ENCODE measurements at places on chromosomes 13 and 19.

DNA sequence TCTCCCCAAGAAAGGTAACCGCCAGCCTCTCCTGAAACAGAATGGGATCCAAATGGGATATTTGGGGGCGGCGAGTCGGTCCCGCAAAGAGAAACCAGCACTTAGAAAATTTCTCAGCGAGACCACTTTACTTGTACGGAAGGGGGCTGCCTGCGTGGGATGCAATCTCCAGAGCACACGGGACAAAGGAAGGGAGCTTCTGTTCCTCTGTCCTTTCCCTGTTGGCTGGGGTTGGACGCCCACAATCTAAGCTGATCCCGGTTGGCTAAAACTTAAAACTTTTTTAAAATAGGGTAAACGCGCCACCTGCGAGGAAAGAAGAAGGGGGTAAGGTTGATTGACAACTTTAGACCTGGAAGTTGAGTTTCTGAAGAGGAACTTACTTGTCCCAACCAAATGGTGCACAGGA, 826 bp upstream of the BSG start:
- ATAC-seq = no peak

- ATAC-seq = no peak
These were observed 199.3 kb downstream of the KCNRG start for GRCh38 chr13:50214514-50214913.

- ATAC-seq = peak; percentile 88
These were observed at the start of gene DCLK1 for GRCh38 chr13:36131222-36131930. Gene DCLK1 (minus strand): TSS chr13:36131382.

DNA sequence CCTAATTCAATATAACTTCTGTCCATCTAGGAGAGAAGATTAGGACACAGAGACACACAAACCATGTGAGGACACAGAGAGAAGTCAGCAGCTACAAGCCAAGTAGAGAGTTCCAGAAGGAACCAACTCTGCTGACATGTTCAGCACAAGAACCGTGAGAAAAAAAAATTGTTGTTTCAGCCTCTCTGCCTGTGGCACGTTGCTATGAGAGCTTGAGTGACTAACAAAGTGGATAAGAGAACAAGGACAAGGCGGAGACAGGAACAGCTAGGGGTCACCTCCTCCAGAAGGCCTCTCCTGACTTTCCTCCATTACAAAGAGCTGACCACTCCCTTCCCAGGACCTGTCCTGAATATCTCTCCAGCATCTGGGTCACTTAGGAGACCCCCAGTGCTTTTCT, 5.6 kb upstream of the SIGLEC12 start:
- no peak for ATAC-seq

- ATAC-seq = peak; percentile 59
These were observed 673.7 kb upstream of the MIR17HG start for GRCh38 chr13:90673746-90674145.

DNA sequence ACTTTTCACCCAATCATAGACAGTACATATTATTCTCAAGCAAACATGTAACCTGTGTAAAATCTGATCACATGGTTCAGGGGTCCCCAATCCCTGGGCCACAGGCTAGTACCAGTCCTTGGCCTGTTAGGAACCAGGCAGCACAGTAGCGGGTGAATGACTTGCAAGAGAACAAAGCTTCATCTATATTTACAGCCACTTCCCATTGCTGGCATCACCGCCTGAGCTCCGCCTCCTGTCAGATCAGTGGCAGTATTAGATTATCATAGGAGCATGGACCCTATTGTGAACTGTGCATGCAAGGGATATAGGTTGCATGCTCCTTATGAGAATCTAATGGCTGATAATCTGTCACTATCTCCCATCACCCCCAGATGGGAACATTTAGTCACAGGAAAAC, 133.1 kb downstream of the MAB21L1 start:
- ATAC-seq = no peak

GRCh38 chr13:72849571-72849970, 67.6 kb downstream of the PIBF1 start:
- ATAC-seq = no peak

- no peak for ATAC-seq
These were observed 1.3 kb upstream of the B3GLCT start for GRCh38 chr13:31198519-31198918.

DNA sequence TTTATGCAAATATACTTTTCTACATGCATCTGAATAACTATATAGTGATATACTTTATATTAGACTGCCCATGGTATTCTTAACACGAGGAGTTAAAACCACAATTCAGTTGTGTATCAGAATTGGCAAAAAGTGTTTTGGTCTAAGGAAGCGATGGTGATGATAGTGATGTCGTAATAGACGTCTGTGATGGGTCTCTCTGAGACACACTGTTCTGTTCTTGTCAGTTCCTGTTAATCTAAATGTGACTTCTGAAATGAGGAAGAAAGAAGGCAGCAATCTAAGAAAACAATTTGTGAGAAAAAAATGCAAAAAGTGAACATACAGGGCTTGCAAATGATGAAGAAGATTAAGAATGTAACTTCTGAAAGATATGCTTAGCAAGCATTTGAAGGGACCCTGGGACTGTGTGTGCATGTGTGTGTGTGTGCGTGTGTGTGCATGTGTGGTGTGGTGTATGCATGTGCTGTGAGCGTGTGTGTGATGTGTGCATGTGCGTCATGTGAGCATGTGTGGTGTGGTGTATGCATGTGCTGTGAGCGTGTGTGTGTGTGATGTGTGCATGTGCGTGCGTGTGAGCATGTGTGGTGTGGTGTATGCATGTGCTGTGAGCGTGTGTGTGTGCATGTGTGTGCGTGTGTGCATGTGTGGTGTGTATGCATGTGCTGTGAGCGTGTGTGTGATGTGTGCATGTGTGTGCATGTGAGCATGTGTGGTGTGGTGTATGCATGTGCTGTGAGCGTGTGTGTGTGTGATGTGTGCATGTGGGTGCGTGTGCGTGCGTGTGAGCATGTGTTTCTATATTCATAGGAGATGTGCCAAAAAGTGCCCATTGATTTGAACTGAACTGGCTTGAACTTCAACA, 131.8 kb downstream of the IRS2 start:
- no peak for ATAC-seq

DNA sequence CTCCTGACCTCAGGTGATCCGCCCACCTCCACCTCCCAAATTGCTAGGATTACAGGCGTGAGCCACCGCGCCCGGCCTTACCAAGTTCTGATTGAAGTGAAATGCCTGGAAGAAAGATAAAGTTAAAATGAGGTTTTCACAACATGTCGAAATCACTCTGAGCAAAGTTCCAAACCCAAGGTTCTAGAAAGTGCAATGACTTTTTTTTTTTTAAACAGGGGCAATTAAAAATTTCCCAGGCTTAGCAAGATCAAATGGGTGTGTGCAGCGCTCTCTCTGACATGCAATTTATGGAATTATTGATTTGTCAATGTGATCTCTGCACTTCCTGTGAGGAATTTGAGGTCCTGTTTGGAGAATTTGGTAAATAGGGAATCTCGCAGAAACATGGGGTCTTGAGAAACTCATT, 12.8 kb upstream of the MAP2K2 start:
- ATAC-seq = no peak

GRCh38 chr13:30567072-30567471, 50.6 kb upstream of the USPL1 start:
- ATAC-seq = no peak

- ATAC-seq = no peak
These were observed 1612.1 kb downstream of the OLFM4 start for GRCh38 chr13:54640719-54641118.

- peak; percentile 88 for ATAC-seq
These were observed 459 bp downstream of the PCDH20 start for GRCh38 chr13:61415058-61415721.

DNA sequence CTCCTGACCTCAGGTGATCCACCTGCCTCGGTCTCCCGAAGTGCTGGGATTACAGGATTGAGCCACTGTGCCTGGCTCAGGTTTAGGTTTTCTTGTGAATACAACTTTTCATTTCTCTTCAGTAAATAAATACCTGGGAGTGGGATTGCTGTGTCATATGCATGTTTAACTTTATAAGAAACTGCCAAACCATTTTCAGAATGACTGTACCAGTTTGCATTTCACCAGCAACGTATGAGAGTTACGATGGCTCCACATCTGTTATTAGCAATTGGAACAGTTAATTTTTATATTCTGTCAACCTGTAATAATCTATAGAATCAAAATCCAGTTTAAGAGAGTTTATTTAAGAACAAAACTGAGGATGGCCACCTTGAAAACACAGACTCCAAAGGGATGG, 52.2 kb downstream of the TEX26 start:
- ATAC-seq = no peak

DNA sequence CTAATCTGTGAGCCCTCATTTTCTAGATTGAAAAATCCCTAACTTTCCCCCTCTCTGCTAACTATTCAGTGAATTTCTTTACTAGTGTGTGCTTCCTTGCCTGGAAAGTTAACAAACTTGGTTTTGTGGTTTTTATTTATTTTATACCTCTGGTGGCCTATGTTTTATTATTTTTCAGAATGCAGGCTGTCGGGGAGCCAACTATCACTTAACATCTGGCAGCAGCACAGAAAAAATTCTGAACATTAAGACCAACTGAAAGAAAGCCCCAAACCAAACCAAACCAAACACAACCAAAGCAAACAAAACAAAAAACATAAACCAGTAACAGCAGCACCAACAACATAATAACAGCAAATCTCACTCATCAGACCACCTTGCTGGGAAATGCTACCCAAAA, 109.0 kb upstream of the KL start:
- no peak for ATAC-seq
